LHCN-M2 (cell line): ENCODE measurements at places on chromosomes 7 and 10. TPM values are rescaled to one million over a fixed set of nuclear protein-coding genes. Genes with fewer than 3 reads are reported as not detected.

DNA sequence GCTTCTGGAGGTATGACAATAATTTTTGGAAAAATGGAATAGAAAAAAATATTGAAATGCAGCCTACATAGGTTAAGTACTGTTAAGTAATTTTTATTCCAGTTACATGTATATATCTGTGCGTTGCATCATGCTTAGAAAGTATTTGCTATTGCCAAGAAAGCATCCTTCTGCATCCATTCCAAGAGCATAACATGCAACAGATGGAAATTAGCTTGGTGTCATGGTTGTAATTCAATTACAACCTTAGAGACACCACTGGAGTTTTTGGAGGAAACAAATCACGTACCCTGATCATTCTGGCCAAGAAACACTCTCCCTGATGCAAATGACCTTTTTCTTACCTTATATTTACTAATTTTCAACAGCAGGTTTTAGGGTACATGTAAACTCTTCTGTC is 1.7 kb downstream of the AKR1B1 start:
- DNase-seq, result no peak

DNA sequence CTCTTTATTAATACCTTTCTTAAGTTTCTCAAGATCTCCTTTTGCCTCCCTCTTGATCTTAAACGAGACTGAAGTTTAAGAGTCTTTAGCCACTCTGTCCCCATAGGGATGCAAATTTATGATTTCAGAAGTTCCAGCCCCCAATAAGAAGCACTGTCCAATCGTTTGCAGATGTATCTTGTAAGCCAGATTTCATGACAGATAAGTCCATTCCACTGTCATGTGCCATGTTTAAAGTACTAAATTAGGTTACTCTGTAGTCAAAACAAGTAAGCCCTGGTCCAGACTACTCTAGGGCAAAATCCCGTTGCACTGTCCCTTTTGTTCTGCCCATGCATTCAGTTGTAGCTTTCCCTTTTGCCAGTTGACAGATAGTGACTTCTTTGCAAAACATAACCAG is 157.2 kb upstream of the KAT6B start:
- no peak for DNase-seq

DNA sequence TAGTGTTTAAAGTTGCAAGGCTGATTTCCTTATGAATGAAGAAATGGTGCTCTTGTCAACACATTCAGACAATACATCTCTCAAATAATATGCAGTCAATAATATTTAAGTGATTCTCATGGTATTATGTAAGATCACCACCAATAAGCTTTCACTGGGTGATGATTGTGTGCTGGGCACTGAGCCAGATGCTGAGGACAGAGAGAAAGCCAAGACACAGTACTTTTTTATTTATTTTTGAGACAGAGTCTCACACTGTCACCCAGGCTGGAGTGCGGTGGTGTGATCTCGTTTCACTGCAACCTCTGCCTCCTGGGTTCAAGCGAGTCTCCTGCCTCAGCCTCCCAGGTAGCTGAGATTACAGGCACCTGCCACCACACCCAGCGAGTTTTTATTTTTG is 130.6 kb upstream of the LSM8 start:
- no peak for DNase-seq

The ANKRD30A gene
- total RNA-seq, result not detected in 2 replicates

DNA sequence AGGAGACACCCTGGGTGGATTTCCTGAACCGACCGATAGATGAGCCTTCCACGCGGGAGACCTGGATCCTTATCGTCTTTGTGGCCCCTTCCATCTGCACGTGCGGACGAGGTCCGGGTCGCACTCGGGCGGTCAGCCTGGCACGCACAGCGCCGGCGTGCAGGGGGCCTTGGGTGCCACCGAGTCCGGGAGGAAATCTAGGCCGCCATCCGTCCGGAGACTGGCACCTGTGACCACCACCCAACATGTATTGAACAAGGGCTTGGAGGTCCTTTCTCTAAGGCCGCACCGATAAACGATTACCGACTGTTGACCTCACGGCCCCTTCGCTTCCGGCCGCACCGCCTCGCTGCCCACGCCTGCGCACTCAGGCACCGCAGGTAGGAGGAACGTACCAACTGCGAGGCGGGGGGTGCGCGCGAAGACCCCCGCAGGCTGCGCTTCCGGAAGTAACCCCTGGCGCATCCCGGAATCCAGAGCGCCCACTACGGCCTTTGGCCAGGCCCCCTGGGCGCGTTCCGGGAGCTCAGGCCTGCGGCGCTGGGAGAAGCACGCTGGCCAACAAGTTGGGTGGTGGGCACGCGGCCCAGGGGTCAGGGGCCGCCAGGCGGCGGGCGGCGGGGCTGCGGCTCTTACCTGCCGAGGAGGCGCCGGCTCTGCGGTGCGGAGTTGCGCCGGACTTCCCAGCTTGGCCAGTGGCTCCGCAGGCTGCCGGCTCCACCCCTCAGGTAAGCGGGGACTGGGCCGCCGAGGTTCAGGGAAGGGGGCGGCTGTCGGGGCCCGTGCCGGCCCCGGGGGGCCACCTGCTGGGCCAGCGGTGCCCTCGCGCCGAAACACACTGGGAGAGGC is at the start of the genes ACTR3C and LRRC61:
ACTR3C (minus strand) TSS at position 713 of the 849 bp plus-strand sequence. CDS start 28,249 bp downstream, outside the sequence.
LRRC61 (plus strand) TSS at position 523 of the 849 bp plus-strand sequence. CDS start 13,507 bp downstream, outside the sequence.
- no peak for DNase-seq

GRCh38 chr10:94105226-94105625 is 111.5 kb downstream of the PLCE1 start:
- DNase-seq, result no peak

GRCh38 chr10:7659560-7659959 is 7.2 kb downstream of the ITIH5 start:
- no peak for DNase-seq

DNA sequence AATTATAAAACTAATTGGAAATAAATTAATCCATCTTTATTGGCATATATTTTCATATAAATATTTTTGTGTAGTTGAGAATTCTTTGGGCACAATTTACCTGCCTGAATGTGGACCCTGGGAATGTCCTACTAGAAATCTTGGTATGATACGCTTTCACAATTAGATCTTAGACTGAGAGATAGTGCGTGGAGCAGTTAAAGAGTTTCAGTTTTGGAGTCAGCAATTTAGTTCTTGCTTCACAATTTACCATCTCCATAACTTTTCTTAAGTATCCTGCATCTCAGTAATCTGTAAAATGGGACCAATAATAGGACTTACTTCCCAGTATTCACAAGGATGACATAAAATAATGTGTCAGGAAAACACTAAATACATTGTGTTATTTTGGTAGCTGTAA is 2.0 kb downstream of the MTPN start:
- DNase-seq, result no peak
